ENCODE measurements at places on chromosomes 6 and 20.

DNA sequence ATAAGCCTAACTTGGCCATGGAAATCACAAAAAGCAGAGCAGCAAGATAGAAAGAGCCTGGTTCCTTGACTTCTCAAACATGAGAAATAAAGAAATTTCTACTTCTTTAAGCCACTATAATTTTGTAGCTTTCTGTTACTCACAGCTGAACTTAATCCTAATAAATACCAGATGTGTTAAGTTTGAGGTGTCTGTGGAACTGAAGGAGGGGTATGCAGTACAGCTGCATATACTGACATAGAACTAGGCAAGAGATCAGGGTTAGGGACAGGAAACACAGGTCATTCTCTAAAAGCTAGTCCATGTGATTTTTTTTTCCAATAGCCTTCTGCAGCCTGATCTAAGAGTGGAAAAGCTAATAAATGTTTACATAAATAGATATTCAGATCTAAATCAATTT lies 123.9 kb downstream of the COL12A1 start:
- no peak for DNase-seq

GRCh38 chr6:3355358-3356055 lies 96.8 kb downstream of the PSMG4 start:
- DNase-seq = no peak

DNA sequence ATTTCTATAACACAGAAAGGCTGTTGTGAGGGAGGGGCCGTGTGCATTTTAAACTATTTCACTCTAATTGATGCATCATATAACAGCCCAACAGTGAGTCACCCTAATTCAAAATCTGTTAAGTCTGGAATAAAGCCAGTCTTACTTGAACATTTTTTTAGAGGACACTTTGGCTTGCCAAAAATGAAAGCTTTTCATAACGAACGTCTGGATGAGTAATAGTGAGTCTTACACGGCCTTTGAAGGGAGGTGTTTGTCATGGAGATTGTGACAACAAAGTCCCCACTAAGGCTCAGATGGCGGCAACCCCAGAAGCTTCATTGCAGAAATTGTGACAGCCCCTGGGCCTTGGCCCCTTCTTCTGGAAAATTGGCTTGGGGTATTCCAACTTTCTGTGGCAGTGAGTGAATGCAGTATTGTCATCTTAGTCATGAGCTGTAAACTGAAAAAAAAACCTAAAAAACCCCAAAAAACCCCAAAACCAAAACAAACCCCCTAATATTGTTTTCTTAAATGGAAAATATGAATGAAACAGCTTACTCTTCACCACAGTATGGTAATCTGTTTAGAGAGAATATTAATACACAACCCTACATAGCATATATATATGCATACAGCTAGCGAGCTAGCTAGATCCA lies 92.6 kb upstream of the CLDN20 start:
- DNase-seq = peak; percentile 50

DNA sequence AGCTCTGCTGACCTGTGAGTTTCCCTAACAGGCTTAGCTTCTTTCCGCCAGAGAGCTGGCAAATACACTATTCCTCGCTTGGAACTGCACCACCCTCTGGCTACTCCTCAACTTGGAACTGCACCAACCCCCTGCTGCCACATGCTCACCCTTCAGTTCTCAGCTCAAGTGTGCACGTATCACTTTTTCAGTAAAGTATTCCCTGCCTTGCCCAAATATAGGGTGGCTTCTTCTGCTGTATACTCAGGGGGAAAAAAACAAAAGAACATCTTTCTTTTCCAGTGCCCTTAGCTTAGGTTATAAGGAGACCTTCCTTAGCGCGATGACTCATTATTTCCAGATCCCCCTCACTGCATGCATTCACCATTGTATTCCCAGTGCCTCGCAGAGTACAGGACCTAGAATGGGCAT lies 21.2 kb downstream of the GNAS-AS1 start:
- DNase-seq = no peak

GRCh38 chr6:39804466-39805065 lies 12.4 kb downstream of the DAAM2 start:
- no peak for DNase-seq

DNA sequence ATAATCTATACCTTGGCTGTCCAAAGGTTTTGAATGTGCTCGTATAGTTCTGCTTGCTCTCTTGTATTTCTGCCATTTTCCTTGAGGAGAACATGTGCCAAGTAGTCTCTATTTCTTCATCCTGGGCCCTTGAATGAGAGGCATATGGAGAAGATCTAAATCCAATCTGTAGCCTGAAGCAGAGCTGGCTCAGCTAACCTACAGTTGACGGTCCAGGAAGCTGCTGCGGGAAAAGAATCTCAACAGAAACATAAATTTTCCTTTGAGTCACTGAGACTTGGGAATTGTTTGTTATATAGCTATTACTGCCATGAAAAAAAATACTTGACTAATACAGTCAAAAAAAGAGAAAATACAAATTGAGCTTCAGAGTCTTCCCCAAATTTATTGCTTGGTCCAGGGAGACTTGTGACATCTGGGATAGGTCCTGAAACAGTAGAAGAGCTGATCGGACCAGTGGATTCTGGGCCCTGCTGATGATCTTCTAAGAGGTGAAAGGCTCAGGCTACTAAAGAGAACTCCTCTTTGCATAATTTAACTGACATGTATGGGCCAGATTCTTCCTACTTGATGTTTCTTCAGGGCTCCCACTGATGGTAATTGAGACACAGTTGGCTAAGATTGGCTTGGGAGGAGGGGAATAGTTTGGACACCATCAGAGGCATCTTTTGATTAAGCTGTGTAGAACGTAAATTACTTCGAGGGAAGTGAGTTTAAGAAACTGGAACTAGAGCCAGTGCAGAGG lies 29.9 kb upstream of the PLCB4 start:
- no peak for DNase-seq

DNA sequence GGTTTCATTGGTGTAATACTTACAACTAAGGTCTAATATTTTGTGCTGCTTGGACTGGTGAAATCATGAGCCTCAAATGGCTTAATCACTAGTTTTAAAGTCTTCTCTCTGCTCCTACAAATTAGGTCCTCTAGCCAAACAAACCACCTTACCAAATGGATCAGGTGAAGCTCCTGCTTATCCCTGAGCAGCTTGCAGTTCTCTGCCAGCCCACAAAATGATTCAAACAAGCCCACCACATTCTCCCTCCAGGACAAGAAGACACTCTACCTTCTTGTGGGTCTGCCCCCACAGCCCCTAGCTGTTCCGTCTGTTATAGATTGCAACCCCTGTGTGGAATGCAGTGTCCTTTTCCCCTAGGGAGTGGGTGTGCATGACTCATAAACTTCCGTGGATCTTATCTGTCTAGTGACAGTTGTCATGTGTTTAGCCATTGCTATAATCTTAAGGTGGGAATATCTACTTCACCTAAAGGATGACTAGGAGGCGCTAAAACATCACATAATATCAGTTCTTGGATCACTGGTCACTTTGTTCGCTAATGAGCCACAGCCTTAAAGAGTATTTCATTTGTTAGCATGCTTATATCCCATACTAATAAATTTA lies 940.5 kb upstream of the MANEA start:
- DNase-seq = no peak

- no peak for DNase-seq
Measured at GRCh38 chr6:99318566-99318965, 30.9 kb downstream of the FAXC start.

GRCh38 chr20:34543463-34544056 lies 15.0 kb upstream of the MAP1LC3A start:
- no peak for DNase-seq

All from activated CD8-positive, alpha-beta memory T cell treated with anti-CD3 and anti-CD28 coated beads for 1 hour (primary cell).